ENCODE measurements at places on chromosomes 3 and 15.

GRCh38 chr3:97889814-97890213 lies 68.0 kb downstream of the CRYBG3 start:
- DNase-seq: no peak

GRCh38 chr15:34514251-34514670 lies 69.2 kb downstream of the GOLGA8B start:
- peak; percentile 53 for DNase-seq

DNA sequence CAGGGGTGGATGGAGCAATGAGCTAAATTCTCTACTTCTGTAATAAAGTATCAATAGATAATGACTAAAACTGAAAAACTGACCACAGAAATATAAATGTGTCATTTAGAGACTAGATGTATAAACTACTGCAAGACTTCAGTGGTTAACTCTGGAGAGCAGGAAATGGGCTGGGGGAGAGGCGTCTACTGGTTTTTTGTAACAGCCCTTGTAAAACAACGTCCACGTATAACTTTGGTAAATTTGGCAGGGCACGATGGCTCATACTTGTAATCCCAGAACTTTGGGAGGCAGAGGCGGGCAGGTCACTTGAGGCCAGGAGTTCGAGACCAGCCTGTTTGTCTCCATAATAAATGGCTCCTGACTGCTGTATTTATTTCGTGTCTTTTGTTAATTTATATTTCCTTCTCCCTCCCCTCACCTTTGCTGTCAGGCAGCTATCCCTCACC lies 12.5 kb downstream of the RAB27A start:
- peak; percentile 64 for DNase-seq

- DNase-seq: no peak
Observed at GRCh38 chr3:66753670-66754069, 244.4 kb upstream of the KBTBD8 start.

- DNase-seq: no peak
Observed at GRCh38 chr3:8657804-8658305, 13.3 kb upstream of the SSUH2 start.

DNA sequence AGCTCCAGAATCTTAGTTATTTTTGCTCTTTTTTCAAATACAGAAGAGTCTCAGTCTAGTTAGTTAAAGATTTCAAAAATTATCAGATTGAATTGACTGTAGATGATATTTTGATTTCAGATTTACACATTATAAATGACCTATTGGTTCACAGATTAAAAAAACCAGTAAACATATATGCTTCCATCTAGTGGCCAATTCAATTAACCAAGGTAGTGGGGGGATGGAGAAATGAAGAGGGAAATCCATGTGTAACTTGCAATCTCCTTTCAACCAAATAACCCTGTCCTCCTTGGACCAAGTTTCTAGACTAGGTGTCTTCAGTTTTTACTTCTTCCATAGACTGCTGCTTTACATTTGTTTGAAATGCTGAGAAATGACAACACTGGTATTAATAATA lies 789.8 kb downstream of the ROBO1 start:
- peak; percentile 7 for DNase-seq

DNA sequence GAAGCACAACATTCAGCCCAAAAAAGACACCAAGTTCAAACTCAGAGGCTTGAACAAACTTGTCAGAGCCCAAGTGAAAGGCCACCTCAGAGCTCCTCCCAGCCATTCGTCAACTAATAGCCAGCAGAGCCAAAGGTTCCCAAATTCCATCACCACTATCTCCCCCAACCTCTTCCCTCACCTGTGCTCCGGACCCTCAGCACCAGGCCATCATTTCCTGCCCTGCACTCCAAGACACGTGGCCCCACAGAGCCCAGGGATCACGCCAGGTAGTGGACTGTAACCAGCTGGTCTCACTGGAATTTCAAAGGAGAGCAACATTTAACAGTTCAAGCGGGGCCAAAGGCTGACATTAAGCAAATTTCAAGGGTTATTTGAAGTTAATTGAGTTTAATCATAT lies 245.2 kb upstream of the IGF1R start:
- no peak for DNase-seq

DNA sequence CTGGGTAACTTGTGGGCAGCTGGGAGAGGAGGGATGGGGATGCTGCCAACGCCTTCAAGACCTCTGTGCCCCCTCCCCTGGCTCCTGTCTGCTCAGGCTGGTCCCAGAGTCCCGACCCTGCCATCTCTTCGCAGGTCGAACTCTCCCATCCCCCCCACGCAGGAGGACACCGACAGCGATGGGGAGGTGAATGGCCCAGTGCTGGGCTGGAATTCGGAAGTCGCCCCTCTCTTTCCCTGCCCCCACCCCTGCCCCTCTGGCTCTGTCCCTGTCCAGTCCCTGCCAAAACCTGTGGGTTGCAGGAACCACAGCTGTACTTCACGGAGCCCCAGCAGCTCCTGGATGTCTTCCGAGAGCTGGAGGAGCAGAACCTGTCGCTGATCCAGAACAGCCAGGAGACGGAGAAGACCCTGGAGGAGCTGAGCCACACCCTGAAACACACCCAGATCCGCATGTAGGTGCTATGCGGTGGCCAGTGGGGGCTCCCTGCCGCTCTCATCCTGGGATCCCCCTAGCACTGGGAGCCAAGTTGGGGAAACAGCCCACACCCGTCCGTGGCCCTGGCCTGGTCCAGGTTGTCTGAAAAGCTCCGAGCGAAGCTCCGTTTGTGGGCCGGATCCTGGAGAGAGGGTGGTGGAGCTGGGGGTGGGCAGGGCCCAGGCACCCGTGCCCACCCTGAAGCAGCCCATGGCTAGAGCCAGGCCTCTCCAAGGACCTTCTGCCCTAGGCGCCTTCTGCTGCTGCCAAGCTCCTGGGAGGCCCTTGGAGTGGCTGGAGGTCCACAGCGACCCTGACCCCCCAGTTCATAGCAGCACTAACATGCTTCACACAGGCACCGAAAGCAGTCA lies 28.7 kb downstream of the CFAP100 start:
- DNase-seq: no peak

GRCh38 chr3:69231929-69232440 lies 109.6 kb upstream of the LMOD3 start:
- DNase-seq: no peak

GRCh38 chr3:172557515-172558220 lies 34.4 kb upstream of the TNFSF10 start:
- DNase-seq: no peak

GRCh38 chr3:156676768-156677479 lies 2.5 kb downstream of the TIPARP start:
- peak; percentile 56 for DNase-seq

DNA sequence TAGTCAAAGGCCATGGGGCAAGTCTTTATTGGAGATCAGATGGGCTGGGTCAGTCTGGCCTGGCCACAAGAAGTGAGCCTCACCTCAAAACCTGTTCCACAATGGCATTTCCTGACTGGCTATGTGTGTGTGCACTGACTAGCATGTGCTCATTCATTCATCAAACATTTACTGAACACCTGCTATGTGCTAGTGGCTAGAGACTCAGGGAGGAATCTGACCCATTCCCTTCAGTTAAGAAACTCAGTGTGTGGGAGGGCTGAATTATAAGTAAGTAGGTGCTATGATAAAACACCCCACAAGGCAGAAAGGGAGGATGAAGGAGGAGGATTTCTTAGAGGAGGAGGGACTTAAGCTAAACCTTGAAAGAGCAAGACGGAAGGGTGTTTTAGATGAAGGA lies 5.4 kb upstream of the CGNL1 start:
- DNase-seq: no peak

- peak; percentile 7 for DNase-seq
Observed at GRCh38 chr3:66393333-66394005, 107.4 kb downstream of the LRIG1 start.

DNA sequence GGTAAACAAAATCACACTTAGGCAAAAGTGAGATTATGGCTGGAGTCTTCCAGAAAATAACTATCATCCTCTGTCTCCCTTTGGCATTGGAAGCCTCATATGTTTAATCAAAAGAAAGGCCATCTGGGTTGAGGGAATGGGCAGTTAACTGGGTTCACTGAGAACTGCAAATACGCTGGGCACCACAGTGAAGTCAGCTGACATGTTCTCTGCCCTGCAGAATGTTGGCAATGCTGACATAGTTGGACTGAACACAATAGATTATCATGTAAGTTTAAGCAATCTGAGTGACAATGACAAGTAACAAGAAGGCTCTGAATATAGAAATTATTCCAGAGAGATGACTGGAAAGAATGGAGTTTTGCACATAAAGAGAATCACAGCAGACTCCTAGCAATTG lies 43.8 kb upstream of the SLC25A26 start:
- DNase-seq: no peak

DNA sequence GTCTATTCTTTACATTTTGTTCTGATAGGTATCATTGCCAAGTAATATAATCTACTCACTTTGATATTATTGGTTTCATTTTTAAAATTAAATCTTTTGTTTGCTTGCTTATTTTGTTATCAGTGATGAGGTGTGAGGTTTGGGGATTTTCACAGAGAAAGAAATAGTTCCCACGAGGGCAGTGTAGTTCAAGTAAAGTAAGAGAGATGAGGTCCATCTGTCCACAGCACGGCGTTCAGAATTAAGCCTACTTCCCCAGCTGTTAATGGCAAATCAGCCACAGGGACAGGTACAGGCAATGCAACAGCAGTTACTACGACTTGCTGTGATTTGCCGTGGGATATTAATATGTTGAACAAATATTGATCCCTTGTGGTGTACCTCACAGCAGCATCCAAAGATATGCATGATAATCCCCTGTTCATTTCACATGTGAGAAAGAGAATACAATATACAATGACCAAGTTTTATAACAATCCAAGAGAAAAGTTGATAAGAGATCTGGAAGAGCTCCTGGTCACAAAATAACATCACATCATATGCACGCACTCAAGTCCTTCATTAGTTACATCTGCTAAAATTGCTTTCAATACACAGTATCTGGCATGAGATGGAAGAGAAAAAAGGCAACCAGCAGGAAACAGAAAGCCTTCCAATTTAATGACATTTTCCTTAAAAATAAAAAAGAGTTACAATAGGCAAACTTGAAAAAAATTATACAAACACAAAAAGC lies 131.6 kb downstream of the TUSC7 start:
- no peak for DNase-seq

GRCh38 chr15:65058394-65059368 lies 9.1 kb downstream of the RASL12 start:
- no peak for DNase-seq

- no peak for DNase-seq
Observed at GRCh38 chr3:31636694-31637442, 104.1 kb downstream of the STT3B start.

DNA sequence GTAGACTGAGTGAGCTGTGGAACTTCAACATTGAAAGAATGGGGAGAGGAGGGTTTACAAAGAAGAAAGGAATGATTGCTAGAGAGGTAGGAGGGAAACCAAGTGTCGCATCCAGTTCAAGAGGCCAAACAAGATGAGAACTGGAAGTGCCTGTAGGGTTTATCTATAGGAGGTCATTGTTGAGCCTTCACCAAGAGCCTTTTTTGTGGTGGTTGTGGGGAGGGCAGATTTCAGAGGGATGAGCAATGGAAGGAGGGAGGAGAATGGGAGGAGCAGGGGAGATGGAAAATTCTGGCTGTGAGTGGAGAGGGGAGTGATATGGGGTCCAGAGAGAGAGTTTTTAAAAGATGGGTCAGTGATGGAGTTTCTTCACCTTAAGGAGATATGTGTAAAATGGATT lies 8.5 kb downstream of the PDIA5 start:
- no peak for DNase-seq

- no peak for DNase-seq
Observed at GRCh38 chr3:197989651-197990050, 29.6 kb downstream of the LMLN start.

DNA sequence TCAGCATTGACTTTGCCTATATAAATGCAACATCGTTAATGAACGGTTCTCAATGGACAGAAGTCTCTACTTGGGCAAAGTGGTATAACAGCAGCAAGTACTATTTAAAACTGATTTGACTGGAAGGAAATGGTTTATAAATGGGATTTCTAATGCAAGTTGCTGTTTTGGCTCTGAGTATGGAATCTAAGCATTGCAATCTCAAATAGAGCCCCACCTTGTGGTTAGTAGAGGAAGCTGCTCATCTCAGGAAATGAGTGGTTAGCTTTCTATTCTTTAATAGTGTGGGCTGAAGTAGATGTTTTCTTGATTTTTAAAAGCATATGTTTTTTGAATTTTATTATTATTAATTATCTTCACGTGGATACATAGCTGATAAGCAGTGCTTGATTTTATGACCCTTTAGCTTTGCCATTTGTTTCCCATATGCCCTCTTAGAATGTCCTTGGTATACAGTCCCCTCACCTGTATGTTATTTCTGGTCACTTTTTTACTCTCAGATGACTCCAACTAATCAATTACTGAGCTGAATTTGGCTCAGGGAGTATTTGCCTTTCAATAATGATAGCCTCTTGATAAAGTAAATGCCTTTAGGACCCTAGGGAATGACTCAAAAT lies 67.1 kb downstream of the OXSM start:
- DNase-seq: peak; percentile 80

DNA sequence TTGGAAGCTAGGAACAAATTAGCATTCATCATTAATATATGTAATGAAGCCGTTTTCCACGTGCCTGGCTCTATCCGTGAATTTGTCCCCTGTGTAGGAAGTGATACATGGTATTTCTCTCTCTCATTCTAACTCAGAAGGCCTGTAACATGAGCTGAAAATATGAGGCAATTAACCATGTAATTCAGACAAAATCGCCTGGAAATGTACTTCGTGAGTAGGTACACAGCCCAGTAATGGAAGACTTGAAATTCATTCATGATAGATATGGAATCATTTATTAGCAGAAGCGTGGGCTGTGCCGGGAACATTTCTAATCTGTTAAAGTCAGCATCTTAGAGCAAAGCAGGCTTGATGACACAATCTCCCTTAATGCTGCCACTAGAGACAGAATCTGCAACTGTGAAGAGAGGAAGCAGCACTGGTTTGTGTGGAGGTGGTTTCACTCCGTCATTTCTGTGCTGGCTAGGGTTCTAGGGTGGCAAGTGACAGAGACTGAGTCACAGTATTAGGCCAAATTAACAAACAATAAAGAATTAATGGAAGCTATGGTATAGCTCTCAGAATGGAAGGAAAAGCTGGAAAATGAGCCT lies 225.0 kb upstream of the PROK2 start:
- DNase-seq: peak; percentile 13

- DNase-seq: no peak
Observed at GRCh38 chr3:141052201-141053069, 1.3 kb downstream of the SPSB4 start.

- peak; percentile 70 for DNase-seq
Observed at GRCh38 chr3:51799879-51800749, 21.1 kb upstream of the IQCF6 start.

All from hematopoietic multipotent progenitor cell treated with erythropoietin and hydrocortisone succinate and interleukin-3 and kit ligand, for 6 days (in vitro differentiated cells).